ENCODE measurements at places on chromosomes 12 and 14.

GRCh38 chr12:120739821-120740613, 14.4 kb downstream of the ACADS start:
- no peak for DNase-seq

DNA sequence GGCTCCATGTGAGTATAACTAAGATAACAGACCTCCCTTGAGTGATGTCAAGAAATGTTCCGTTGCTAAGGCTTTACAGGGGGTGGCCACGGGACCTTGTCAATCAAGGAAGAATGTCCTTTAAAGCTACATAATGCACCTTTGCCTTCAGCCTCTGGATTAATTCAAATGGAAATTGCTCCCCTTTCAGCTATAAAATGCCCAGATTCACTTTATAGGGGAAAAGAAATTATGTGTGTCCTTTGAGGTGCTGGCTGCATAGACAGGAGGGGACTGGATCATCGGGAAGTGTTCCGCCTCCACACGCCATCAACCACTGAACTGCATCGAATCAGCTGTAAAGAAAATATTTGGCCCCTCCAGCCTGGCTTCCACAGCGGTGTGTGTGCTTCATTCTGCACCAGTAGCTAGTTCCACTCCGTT, 415.4 kb downstream of the DPF3 start:
- DNase-seq = no peak

- DNase-seq = no peak
These were observed 103.5 kb downstream of the MED13L start for GRCh38 chr12:116174006-116174405.

DNA sequence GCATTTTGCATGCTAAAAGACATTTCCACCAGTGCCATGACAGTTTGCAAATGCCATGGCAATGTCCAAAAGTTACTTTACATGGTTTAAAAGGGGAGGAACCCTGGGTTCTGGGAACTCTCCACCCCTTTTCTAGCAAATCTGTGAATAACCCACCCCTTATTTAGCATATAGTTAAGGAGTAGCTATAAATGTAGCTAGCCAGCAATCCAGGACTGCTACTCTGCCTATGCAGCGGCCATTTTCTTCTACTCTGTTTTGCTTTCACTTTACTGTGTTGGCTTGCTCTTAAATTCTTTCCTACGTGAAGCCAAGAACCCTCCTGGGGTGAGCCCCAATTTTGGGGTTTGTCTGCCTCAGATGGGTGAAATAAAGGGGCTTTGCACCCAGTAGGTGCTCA, 141.0 kb downstream of the PTPN11 start:
- DNase-seq = no peak

DNA sequence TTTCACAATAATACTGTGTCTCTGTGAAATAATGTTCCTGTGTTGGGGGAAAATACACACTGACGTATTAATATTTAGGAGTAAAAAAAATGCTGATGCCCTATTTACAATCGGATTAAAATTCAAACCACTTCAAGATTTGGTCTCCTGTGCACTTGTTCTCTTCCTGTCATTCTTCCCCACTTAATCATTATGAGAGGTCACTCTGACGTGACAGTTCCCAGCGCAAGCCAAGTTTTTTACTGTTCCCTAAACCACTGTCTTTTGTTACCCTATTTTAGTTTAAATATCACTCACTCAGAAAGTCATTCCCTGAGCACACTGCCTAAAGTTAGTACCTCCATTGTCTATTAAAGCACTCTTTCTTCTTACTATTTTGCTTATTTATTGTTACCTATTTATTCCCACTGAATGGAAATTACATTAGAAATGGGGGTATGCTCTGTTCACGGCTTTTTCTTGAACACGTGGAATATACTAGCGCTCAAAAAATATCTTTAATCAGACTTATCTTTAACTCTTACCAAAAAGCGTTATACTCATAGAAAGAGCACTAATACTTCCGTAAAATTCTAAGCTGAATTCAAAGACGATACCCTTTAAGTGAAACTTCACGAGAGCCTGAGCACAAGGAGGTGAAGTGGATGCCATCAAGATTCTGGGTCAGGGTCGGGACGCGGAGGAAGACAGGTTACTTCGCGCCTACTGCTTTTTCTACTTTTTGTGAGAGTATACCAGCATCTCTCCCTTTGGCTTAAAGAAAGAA, 670 bp upstream of the PSMA3 start:
- DNase-seq = no peak

DNA sequence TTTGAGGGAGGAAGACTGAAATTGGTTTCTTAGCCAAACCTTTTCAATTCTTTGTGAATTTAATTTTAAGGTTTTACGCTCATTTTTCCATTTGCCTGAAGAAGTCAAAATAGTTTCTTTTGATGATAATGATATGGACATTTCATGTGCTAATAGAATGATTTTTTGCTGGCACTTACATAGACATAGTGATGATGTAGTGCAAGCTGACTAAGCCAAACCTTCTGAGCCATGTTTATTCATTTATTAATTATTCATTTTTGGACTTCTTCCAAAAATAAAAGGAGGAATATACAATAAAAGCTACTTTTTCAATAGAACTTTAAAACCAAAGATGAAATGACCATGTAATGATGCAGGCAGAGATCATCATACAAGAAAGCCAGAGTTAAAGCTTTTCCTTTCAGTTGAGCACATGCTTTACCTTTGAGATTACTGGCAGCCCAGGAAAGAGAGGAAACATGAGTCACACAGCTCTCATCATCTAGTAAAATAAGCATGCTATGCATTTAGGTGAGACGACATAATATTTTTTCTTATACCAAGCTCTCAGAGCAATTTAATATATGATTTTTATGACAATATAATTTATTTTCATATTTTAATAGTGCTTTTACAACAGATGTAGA, 24.8 kb downstream of the KCNA1 start:
- no peak for DNase-seq

DNA sequence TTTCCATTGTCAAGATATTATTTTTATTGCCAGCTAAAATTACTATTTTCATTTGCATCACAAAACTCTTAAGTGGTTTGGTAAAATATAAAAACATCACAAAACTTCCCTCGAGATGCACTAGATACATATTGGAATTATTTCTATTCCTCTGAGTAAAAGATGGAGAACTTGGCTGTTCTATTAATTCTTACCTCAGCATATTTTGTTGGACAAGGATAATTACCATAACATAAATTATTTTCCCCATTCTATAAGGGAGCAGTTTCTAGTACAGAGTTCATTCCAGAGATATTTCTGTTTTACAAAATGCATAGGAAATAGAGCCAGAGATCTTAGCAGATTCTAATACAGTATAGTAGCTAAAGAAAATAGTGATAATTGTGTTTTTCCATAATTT, 42.6 kb upstream of the PTHLH start:
- DNase-seq = no peak

DNA sequence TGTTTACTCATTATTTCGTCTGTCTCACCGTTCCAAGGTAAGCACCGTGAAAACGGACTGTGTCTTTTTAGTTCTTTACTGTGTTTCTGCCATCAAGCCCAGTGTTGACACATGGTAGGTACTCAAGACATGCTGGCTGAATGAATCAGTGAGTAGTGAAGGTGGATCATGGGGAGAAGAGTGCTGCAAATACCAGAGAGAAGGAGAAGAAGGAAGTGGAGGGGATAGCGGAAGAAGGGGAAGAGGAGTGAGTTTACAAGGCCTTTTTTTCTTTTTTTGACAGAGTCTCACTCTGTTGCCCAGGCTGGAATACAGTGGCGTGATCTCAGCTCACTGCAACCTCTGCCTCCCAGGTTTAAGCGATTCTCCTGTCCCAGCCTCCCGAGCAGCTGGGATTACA, 54.6 kb downstream of the ETV6 start:
- no peak for DNase-seq
